NCI-H2029 (cell line): ENCODE measurements at places on chromosomes 1 and 21.

DNA sequence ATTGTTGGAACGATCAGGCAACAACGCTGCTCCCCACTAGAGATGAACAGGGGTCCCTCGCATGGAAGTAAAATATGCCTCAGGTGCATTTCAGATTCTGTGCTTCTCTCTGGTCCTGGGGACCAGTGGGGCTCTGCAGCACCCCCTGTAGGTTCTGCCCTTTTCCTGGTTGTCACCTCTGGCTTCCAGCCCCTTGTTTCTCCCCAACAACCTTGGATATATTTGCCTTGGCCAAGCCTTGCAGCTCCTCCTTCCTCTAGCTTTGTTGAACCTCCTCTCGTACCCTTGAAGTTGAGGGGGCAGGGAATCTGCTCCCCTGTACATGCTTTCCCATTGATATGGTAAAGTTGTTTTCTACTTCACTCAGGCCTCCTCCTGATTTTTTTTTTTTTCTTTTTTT lies 5.4 kb upstream of the RGSL1 start:
- DNase-seq, result no peak

DNA sequence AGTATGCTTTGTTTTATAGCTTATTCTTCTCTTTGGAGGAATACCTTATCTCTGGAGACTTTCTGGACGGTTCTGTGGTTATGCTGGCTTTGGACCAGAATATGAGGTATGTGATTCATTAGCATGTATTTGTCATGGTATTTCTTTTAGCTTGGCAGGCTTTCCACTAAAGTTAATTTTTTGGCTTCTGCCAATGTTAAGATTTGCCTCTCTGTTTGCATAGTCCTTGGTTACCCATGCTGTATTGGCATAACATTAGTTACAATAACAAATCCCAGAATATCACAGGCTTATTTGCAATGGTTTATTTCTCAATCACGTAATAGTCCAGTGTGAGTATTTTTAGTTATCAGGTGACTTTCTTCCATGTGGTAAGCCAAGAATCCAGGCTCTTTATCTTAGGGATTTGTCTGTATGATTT lies 9.7 kb downstream of the ZMPSTE24 start:
- no peak for DNase-seq

- no peak for DNase-seq
Measured at GRCh38 chr1:200242110-200243041, 167.5 kb downstream of the ZNF281 start.

DNA sequence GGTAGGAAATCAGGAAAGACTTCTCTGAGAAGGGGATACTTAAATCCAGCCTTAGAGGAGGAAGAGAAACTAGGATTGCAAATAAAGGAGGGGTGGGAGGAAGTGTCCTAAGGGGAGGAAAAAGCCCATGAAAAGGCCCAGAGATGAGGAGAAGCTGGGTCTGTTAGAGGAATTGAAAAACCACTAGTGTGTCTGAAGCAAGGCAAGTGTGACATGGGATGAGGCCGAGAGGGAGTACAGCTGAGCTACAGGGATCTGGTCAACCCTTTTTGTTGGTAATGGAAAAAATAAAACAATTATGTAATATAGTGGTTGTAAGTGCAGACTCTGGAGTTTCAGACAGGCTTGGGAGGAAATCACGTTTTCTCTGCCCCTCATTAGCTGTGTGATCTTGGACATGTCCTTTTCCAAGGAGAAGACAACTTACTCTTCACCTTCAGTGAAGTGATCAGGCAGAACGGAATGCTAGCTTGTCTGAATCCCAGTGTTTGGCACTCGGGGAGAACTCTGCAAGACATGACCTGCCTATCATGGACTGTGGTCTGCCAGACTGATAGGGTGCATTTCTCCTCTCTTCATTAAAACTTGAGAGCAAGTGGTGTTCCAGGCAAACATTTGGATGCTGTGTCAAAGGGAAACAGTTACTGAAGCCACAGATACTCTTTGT lies 7.4 kb upstream of the S100A10 start:
- no peak for DNase-seq

- no peak for DNase-seq
Measured at GRCh38 chr1:19481826-19482398, 3.4 kb downstream of the CAPZB start.

DNA sequence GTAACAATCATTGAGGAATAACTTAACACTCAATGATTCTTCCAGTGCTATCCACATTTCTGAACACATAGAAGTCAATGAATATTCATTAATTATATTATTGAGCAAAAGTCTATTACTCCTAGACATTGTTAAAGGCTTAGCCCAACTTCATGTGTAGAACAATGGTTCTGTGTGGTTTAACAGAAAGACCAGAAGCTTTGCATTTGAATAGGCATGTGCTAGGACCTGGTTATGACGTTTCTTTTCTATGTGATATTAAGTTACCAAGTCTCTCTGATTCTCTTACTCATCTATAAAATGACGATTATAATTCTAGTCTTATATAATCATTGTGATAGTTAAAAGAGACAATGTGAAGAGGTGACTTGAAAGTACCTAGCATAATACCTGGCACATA lies 5.2 kb downstream of the NTMT2 start:
- DNase-seq, result no peak

DNA sequence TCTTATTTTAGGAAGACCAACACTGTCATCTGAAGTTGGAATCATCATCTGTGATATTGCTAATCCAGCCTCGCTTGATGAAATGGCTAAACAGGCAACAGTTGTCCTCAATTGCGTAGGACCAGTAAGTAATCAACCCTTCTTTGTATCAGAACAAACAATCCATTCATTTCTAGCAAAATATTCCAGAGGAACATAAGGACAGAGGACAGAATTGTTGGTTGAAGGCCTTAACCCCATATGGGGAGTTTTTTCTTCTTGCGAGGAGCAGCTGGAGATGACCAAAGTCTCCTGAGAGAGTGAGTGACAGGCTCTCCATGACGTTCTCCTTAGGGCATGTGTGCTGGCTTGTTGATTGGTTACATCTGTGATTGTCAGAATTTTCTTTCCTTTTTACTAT lies 2.7 kb downstream of the SCCPDH start:
- DNase-seq, result no peak

DNA sequence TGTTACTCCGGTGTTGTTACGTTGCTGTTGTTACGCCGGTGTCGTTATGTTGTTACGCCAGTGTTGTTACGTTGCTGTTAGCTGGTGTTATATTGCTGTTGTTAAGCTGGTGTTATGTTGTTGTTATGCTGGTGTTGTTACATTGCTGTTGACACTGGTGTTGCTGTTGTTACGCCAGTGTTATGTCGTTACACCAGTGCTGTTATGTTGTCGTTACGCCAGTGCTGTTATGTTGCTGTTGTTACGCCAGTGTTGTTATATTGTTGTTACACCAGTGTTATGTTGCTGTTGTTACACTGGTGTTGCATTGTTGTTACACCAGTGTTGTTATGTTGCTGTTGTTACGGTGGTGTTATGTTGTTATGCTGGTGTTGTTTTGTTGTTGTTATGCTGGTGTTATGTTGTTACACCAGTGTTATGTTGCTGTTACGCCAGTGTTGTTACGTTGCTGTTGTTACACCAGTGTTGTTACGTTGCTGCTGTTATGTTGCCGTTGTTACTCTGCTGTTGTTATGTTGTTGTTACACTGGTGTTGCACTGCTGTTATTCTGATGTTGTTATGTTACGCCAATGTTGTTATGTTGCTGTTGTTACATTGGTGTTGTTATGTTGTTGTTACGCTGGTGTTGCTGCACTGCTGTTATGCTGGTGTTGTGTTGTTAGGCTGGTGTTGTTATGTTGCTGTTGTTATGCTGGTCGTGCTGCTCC lies 25.6 kb downstream of the H6PD start:
- no peak for DNase-seq

GRCh38 chr1:73727036-73727435 lies 470.9 kb downstream of the LRRIQ3 start:
- no peak for DNase-seq

- no peak for DNase-seq
Measured at GRCh38 chr1:235022341-235022980, 106.2 kb downstream of the TOMM20 start.

- DNase-seq, result no peak
Measured at GRCh38 chr1:47725000-47725473, 272.1 kb downstream of the TRABD2B start.

- no peak for DNase-seq
Measured at GRCh38 chr1:63898428-63899196, 124.8 kb downstream of the ROR1 start.

DNA sequence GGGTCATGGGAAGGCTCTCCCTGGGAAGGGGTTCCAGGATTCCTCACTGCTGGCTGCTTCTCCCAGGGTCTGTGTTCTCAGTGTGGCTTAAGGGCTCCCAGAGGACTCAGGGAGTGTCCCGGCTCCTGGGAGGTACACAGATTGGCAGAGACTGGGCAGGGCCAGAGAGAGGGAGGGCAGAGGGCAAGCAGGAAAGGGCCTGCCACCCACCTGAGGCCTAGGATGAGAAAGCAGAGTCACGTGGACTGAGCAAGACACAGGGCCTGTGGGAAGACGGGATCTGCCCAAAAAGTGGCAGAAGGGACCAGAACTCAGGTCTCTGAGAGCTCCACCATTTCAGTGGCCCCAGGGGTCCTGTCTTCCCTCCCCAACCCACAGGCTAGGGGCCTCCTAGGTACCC lies 871 bp downstream of the SLFNL1 start:
- DNase-seq, result no peak

DNA sequence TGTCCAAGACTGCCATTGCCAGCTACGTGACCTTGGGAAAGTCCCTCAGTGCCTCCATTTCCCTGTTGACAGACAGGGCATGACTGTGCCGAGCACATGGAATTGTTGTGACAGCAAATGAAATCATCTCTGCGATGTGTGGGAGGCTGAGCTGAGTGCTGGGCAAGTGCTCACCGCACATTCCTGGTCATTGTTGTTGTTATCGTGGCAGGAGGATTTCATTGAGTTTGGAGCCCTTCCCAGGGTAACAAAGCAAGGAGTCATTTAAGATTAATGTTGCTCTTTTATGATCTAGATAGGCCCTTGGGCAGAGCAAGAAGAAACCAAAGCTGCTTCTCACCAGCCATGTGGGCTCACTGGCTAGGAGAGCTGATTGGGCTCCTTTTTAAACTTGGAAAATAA lies 39.6 kb upstream of the ITPKB start:
- DNase-seq, result no peak

DNA sequence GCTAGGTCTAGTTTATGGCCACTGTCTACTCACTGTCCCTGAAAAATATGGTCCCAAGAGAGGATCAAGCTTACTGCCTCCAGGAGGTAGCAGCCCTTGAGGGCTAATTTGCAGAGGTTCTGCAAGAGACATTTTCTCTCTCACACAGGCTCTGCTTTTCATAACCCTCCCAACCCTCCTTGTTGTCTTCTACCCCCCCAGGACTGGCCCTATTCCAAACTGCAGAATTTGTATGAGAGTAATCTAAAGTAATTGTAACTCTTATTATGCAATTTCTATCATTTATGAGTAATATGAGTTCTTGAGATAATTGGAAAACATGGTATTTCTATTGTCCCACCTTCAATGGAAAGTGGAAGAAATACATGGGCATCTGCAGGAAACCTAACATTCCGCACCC lies 70.4 kb upstream of the CD55 start:
- DNase-seq, result no peak

- DNase-seq, result no peak
Measured at GRCh38 chr1:169618367-169618766, 11.6 kb downstream of the SELP start.

DNA sequence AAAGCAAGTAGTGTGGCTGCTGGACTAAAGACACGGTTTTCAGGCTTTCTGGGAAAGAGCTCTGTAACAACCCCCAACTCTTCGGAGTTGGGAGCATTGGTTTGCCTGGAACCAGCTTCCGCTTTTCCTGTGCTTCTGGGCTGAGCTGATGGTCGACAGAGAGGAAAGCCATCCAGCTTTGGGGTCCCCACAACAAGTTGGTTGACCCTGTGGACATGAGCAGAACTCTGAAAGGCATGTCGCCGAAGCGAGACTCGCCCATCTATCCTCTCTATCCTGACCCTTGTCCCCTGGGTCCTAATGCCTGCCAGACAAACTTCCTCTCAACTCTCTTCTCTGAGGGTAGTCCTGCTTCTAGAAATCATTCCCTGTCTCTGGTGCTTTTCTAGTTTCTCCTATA lies 31.9 kb upstream of the FCGR2A start:
- no peak for DNase-seq

GRCh38 chr1:6101826-6102531 lies 56.3 kb downstream of the KCNAB2 start:
- DNase-seq, result no peak

GRCh38 chr1:207869859-207870258 lies 41.1 kb downstream of the CD34 start:
- DNase-seq, result no peak

DNA sequence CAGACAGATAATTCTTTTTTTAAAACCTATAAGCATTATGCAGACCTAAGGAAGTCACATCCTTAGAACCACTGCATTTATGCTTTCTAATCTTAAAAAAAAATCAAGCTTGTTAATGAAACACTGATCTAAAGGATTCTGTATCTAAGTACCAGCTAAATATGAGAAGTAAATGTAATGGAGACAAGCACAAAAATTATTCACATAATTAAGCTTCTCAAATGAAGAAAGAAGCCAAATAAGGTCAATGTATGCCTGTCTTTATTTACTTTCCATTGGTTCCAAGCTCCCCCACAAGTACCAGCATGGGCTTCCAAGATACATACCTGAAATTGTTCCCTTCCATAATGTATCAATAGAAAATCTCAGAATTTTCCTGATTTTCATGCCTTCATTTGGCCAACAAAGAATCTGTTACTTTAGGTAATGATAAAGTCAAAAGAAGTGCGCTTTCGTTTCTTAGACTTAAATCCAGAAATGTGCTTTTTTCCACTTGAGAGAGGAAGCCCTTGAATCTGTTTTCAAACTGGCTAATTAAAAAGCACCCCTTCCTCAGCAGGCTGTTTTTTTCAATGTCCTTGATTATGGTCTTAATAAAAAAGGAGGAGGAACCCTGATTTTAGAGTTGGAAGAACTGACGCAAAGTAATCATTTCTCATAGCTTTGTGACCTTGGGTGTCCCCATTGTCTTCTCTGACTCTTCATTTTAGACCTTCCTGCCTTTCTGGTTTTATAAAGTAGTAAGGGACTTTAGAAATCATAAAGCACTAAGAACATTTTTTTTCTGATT lies 3.8 kb downstream of the RGS2 start:
- DNase-seq, result no peak

DNA sequence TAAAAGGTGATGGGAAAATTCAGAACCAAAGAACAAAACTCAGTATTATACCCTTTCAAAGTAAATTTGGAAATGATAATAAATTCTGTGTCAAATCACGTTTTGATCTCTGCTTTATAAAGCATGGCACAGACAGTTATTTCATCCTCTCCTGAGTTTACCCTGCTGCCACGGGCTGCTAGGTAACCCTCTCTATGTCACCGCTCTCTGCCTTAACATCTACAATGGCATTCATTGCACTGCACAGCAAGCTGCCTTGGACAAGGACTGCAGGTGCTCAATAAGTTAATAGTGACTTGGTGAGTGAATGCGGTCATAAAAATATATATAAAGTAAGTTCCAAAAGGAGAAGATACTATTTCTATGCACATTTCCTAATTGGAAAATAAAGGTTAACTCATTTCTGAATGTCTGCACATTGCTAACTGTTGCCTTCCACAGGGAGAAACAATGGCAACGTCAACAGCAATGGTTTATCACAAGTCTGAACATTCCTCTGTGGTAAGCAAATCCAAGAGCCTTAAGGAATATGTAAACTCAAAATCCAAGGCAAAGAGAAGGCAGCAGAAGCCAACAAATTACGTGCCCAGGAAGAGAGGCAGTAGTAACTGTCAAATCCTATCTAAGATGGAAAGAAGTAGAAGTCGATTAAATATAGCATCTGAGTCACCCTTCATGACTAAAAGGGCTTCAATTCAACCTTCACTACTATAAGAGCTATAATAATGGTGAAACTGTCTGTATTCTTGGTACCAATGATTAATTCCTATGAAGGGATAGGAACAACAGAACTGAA lies 19.4 kb downstream of the FYB2 start:
- no peak for DNase-seq

GRCh38 chr1:72439036-72439435 lies 156.7 kb upstream of the NEGR1 start:
- DNase-seq, result no peak
